Heart right ventricle (tissue), 16 donors: ENCODE measurements at places on chromosomes 1 and 21.
A peak's percentile ranks its signal among the peaks of the same experiment; 100 is the strongest.

- peak; percentile 32 for DNase-seq
Measured at GRCh38 chr1:212107481-212107880, 71.9 kb downstream of the DTL start.

DNA sequence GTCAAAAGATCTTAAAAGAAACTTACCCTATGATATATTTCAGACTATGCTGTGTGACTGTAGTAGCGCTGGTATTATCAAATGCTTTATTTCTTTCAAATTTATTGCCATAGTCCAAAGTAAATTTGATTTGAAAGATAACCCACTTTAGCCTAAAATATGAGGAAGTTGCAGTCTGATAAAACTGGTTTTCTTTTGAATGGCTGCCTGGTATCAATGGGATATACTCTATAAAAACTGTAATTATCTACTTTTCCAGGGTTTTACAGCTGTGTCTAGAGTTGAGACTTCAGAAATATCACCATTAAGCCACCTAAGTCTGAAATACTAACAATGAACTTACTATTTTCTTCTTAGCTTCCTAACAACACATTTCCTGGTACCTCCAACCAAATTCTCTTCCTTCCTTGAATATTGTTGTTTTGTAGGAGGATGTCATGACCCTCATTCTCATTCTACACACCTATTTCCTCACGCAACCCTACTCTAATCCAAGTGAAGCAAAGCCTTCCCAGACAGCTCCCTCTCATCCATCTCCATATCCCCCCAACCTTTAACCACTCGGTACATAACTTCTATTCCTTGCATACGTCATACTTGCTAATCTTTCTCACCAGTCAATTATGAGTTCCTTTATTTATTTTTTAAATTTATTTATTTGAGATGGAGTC is 17.0 kb downstream of the KDM5B start:
- DNase-seq = no peak

- DNase-seq = no peak
Measured at GRCh38 chr1:2415801-2416208, 3.4 kb upstream of the PEX10 start.

DNA sequence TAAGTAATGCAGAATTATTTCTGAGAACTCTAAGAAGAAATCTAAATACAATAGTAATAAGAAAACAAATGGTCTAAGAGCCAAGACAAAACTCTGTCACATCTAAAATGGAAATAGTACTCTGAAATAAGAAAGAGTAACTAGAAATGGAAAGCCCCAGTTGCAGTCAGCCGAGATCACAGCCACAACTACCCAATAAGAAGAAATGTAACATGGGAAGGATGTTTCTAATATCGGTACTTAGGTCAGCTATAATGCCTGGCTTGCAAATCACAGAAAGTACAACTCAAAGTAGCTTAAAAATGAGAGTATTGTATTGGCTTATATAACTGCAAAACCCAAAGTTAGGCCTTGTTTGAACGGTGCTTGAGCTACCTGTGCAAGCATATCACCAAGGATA is 58.6 kb upstream of the USP25 start:
- DNase-seq = no peak

DNA sequence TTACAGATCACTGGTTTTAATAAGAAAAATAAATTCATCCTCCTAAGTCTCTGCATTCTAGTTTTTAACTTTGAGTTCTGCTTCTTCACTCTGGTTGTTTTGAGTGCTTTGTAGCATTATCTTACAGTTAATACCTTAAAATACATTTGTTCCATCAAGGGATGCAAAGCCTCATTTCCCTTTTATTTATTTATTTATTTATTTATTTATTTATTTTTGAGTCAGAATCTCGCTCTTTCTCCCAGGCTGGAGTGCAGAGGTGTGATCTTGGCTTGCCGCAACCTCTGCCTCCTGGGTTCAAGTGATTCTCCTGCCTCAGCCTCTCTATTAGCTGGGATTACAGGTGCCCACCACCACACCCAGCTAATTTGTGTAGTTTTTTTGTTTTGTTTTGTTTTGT is 147.8 kb downstream of the ZNF326 start:
- no peak for DNase-seq

DNA sequence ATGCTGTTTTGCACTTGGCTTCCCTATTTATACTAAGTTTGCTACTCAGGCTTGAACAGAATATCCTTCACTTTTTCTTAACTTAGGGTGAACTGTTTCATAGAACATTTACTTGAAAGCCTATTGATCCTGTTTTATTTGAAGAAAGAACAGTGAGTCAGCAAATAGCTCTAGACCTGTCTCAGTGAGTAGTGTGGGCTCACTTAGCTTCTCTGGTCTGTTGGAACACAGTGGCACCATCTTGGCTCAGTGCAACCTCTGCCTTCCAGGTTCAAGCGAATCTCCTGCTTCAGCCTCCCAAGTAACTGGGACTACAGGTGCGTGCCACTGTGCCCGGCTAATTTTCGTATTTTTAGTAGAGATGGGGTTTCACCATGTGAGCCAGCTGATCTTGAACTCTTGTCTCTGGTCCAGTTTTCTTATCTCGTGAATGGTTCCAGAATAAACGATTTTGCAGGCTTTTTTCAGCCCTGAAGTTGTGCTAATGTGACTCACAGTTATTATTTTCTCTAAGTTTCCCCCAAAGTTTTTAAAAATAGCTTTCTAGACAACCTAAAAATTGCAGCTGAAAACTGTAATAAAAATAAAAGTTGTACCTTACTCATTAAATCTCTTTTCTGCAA is 76.8 kb downstream of the KIF1B start:
- DNase-seq = no peak

- DNase-seq = peak; percentile 52
Measured at GRCh38 chr1:110339407-110340206, 430 bp downstream of the RBM15 start.

DNA sequence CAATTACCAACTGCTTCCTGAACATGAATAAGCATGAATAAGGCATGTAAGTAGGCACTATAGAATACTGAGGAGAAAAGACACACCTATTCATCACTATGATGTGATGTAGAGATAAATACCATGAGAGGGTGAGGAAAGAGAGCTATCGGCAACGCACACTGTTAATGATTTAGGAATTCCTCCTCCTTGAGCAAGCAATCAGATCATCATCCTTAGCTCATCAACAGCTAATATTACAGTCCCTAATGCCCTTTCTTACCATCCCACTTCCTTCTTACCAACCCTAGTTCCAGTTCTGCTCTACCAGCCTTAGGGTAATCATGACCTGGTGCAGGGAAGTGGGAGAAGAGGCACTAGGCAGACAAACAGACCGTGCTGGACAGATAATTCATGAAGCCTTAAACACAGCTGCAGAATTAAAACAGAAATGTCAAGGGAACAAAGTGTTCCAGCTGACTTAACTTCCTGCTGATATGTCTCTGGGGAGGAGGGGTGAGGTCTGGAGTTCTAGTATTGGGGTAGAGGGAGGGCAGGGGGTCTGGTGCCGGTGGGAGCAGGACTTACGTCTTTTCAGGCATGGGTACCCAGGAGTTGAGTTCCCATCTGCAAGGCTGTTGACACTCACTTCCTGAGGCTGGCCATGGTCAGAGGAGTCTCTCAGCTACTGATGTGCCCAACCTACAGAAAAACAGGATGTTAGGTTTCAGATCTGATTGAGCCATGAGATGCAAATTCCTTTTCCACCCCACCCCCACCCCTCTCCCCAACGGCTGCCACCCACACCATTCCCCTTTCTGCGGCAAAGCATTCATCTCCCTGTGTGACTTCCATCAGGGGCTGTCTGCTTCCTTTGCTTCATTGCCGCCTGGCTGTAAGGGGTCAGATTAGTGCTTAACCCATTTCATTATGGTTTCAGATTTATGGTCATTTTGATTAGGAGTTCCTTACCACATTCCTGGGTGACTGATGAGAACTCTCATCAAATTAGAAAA is 12.6 kb upstream of the RCSD1 start:
- no peak for DNase-seq

GRCh38 chr1:24501371-24502064 is 1.1 kb upstream of the RCAN3 start:
- DNase-seq = no peak

DNA sequence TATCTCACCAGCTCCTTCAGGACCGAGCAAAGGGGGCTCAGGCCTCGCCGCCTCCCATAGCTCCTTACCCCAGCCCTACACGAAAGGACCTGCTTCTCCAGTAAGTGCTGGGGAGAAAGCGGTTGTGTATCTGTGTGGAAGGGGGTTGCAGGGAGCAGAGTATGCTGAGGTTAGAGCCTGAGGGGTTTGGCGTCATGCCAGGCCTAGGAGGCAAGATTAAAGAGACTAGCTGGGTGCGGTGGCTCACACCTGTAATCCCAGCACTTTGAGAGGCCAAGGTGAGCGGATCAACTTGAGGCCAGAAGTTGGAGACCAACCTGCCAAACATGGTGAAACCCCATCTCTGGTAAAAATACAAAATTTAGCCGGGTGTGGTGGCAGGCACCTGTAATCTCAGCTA is 14.1 kb upstream of the RASSF5 start:
- no peak for DNase-seq

- no peak for DNase-seq
Measured at GRCh38 chr1:36014722-36015220, 69.1 kb upstream of the TEKT2 start.

DNA sequence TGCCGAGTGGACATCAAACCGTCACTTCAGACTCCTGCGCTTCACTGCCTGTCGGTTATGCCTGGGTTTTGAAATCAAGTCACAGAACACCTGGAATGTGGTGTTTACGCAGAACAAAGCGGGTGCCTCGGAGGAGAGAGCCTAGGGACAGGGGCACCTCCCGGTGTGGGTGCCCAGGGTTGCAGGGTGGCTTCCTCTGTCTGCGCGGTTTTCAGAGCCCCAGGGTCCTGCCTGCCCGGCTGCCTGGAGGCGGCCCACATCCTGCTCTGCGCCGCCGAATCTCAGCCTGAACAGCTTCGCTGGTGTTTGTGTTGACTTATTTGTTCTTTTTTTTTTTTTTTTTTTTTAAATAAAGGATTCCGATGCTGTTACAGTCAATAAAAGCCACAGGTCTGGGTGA is 113.5 kb upstream of the COL6A1 start:
- DNase-seq = no peak

- no peak for DNase-seq
Measured at GRCh38 chr1:90710579-90711536, 6.2 kb downstream of the BARHL2 start.

- DNase-seq = peak; percentile 53
Measured at GRCh38 chr21:43339668-43340067, 87.3 kb downstream of the SIK1 start.

- no peak for DNase-seq
Measured at GRCh38 chr1:54768093-54768492, 3.8 kb upstream of the PARS2 start.

DNA sequence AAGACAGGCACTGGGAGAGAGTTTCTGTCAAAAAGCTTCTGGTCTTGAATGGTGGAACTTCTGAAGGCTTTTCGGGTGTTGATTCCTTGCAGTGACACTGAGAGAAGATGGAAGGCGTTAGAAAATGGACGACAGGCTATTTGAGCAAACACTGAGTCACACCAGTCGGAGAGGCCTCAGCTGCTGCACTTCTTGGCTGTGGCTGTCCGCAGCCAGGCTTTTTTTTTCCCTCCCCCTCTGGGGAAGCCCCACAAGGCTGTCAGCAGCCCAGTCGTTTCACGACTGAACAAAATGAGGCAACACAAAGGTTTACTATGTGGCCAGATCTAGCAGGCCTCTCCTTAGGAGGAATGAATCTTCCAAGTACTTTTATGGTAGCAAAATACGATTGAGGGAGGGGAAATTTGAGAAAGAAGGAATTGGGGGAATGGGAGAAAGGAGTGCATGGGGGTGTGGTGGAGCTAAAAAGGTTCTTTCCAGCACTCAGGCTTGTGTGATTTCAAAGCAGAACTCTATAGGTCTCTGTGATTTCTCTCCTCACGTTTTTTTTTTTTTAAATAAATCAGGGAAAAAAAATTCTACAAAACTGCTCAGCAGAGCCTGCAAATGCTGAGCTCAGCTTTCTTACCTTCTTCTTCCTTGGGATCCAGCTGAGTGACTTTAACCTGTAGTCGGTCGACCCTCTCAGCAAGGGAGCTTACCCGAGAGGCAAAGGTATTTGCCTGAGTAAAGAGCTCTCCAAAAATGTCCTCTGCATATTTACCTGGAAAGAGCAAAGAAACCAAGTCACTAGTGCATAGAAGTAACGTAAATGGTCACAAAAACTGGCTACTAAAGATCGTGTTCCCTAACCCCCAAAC is 26.1 kb downstream of the GPR3 start:
- DNase-seq = peak; percentile 62

- DNase-seq = no peak
Measured at GRCh38 chr1:153402226-153402625, 11.4 kb upstream of the S100A8 start.

- no peak for DNase-seq
Measured at GRCh38 chr1:6252374-6252710, 8.4 kb downstream of the HES3 start.
